Activated naive CD8-positive, alpha-beta T cell treated with anti-CD3 and anti-CD28 coated beads, Interleukin-2, amount 10 ng/mL, durations not matched to agents 7 days and 5 days (primary cell): ENCODE measurements at places on chromosomes 4 and X. TPM values are rescaled to one million over a fixed set of nuclear protein-coding genes. Genes with fewer than 3 reads are reported as not detected.

Gene MAGEA1
- not detected for total RNA-seq

Gene CCDC110
- total RNA-seq, result 0.19 TPM

Gene CCDC160
- total RNA-seq, result not detected

DNA sequence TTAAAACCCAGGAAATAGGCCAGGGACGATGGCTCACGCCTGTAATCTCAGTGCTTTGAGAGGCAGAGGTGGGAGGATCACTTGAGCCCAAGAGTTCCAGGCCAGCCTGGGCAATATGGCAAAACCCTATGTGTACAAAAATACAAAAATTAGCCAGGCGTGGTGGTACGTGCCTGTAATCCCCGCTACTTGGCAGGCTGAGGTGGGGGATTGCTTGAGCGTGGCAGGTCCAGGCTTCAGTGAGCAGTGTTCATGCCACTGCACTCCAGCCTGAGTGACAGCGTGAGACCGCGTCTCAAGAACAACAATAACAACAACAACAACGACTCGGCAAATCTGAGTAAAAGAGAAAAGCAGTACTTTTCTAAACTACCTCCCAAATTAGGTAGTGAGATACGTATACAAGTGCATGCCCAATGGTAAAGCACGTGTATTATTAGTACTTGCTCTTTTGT lies 13.0 kb upstream of the NDUFC1 start:
- peaks cover 35% of the 10 kb centered on the region for H3K36me3 ChIP-seq
- peaks cover 50% of the 10 kb centered on the region for H3K4me1 ChIP-seq
- no peaks in the 10 kb centered on the region for H3K27me3 ChIP-seq
- DNase-seq, result no peak
- H3K4me3 ChIP-seq, result no peak overlapping the region
- H3K27ac ChIP-seq, result peak overlapping the region; percentile 1

DNA sequence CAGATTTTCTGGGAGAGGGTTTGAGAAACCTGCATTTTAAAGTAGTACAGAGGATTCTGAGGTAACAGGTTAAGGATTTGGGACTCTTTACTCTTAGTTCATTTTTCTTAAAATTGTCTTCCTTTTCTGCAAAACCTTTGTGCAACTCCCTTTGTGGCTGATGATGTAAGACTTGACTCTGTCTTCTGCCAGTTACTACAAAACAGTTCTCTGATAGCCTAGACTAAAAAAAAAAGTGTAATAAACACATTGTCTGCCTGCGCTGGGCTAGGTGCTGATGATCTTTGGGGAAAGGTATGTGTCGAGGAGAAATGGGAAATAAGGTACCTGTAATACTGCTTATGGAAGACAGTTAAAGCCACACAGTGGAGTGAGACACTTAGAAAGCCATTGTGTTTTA lies 28.7 kb downstream of the IL13RA1 start:
- H3K27ac ChIP-seq, result no peak overlapping the region
- H3K4me3 ChIP-seq, result no peak overlapping the region
- peaks cover 6% of the 10 kb centered on the region for H3K4me1 ChIP-seq
- DNase-seq, result no peak
- no peaks in the 10 kb centered on the region for H3K36me3 ChIP-seq

- H3K27me3 ChIP-seq, result peaks cover 9% of the 10 kb centered on the region
- no peak overlapping the region for H3K4me3 ChIP-seq
- peaks cover 7% of the 10 kb centered on the region for H3K4me1 ChIP-seq
- no peak overlapping the region for H3K27ac ChIP-seq
- no peak for DNase-seq
These were observed 52.8 kb downstream of the MED28 start for GRCh38 chr4:17667253-17667652.

DNA sequence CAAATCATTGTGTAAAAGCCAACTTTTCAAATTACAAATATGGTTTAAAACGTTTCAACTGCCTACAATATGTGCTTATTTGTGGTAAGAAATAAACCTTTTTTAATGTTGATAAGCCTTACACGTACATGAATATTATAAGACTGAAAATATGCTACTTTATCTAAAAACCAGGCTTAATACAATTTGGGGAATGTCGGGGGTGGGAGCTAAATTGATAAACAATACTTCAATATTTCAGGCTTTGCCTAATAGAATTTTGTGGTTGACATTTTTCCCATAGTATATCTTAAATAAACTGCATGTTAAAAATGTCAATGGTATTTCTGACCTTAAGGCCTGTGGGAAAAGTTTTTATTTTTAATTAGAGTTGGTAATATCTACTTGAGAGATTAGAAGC lies 69.8 kb upstream of the SLIT2 start:
- no peaks in the 10 kb centered on the region for H3K36me3 ChIP-seq
- H3K4me3 ChIP-seq, result no peak overlapping the region
- H3K27me3 ChIP-seq, result no peaks in the 10 kb centered on the region
- no peaks in the 10 kb centered on the region for H3K4me1 ChIP-seq
- DNase-seq, result no peak

DNA sequence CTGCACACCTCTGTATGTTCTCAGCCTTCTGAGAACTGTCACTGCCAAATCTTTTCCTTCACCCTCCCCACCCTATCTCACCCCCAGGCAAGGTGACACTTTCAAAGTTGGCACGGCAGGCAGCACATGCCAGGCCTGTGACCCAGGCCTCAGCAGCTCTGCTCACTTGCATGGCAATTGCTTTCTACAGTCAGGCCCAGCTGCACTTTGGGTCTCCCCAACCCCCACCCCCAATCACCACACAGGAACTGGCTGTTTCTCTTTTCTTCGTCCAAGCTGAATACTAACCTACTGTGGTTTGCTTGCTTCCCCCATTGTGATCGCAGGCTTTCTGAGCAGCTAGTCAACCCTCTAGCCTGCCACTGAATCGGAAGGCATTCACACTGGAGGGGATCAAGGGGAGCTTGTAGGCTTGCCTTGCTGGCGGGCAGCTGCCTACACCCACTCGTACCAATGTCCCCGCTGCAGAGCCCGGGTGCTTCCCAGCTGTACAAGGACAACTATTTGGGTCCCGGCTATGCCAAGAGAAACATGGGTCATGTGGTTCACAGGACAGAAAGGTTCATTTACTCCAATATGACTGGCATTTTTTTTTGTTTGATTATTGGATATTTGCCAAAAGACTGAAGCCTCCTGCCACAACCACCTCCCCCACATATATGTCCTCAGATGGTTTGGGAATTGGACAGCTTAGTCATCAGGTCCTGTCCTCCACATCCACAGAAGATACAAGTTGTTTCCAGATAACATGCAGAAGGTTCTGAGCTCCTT lies 28.1 kb downstream of the SLC25A43 start:
- no peaks in the 10 kb centered on the region for H3K27me3 ChIP-seq
- no peaks in the 10 kb centered on the region for H3K36me3 ChIP-seq
- DNase-seq, result peak; percentile 39

DNA sequence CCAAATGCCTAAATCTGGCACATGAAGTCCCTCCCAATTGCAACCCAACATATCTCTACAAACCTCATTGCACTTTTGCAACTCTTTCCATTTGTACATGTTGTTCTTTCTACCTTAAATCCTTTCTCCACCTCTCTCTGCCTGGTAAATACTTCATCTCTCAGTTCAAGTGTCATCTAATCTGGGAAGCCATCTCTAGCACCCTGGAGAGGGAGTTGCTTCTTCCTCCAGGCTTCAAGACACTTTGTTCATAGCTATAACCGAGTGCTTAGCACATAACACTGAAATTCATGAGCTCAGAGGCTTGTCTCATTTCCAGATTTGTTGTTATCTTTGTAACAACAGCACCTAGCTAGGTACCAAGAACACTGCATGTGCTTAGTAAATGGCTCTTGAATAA lies 114.8 kb upstream of the NAP1L5 start:
- peaks cover 1% of the 10 kb centered on the region for H3K4me1 ChIP-seq
- H3K36me3 ChIP-seq, result peaks cover under 1% of the 10 kb centered on the region
- H3K27ac ChIP-seq, result no peak overlapping the region
- H3K27me3 ChIP-seq, result peaks cover 18% of the 10 kb centered on the region

DNA sequence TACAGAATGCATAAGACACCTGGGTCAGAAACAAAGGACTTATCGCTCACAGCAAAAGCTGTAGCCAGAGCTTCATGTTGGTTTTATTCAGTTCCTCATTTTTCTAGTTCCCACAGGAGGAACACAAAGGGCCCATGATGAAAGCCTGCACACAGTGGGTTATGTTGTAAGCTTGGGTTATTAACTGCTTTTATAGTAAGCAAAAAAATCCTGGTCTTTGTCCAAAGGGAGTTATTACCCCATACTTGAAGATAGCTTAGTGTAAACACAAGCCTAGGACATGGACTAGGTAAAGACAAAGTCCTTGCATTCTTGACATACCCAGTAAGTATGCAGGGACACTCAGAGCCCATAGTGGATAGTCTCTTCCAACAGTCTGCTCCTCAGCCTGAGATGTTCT lies 11.7 kb downstream of the BBS12 start:
- no peak for DNase-seq
- peaks cover 13% of the 10 kb centered on the region for H3K4me1 ChIP-seq
- H3K4me3 ChIP-seq, result no peak overlapping the region
- no peaks in the 10 kb centered on the region for H3K27me3 ChIP-seq
- H3K36me3 ChIP-seq, result peaks cover 12% of the 10 kb centered on the region

GRCh38 chr4:13327991-13328390 lies 156.1 kb downstream of the RAB28 start:
- H3K4me1 ChIP-seq, result peaks cover 3% of the 10 kb centered on the region
- H3K27ac ChIP-seq, result no peak overlapping the region
- H3K27me3 ChIP-seq, result no peaks in the 10 kb centered on the region
- no peaks in the 10 kb centered on the region for H3K36me3 ChIP-seq
- no peak overlapping the region for H3K4me3 ChIP-seq
- DNase-seq, result no peak

DNA sequence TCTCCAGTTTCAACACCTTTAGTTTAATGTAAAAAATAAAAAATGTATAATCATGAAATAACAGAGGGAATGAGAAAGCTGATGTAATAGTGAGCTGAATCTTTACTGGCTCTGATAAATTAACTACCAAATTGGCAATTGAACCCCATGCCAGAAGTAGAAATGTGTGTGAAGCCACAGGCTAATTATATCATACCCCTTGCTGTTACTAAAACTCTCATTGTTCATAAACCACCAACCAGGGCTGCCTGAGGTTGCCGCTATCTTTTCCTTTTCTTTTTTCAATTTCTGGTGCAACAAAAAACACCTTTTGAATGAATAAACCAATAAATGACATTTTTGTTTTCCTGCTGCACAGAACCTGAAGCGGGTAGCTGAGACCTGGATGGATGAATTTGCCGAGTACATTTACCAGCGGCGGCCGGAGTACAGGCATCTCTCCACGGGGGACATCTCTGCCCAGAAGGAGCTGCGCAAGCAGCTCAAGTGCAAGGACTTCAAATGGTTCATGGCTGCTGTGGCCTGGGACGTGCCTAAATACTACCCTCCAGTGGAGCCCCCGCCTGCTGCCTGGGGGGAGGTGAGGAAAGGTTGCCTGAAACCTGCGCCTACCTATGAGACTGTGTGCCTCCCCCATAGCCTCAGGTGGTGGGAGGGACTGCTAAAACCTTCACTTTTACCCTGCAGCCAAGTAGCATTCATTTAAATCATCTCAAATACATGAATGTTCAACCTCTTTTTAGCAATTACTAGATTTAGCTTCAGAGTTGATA lies 216.7 kb upstream of the GALNT7 start:
- DNase-seq, result no peak
- H3K4me3 ChIP-seq, result no peak overlapping the region
- peaks cover 1% of the 10 kb centered on the region for H3K27me3 ChIP-seq
- no peak overlapping the region for H3K27ac ChIP-seq
- no peaks in the 10 kb centered on the region for H3K4me1 ChIP-seq
- no peaks in the 10 kb centered on the region for H3K36me3 ChIP-seq

DNA sequence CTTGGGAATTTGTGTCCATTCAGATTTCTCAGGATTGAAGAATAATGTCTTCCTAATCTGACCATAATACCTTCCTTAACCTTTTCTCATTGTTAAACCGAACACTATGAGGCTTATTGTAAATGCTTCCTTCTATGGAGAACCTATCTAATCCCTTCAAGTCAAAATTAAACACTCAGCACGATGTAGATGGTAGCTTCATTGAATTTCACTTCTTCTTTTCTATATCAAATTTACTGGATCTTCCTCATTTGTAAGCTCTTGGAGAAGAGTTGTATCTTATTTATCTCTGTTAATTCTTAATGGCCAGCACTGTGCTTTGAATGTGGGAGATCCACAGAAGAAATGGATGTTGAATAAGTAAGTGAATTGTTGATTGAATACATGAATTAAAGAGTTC lies 109.0 kb upstream of the RAPGEF2 start:
- DNase-seq, result no peak
- H3K4me3 ChIP-seq, result no peak overlapping the region
- H3K27me3 ChIP-seq, result peaks cover 19% of the 10 kb centered on the region
- no peaks in the 10 kb centered on the region for H3K36me3 ChIP-seq

DNA sequence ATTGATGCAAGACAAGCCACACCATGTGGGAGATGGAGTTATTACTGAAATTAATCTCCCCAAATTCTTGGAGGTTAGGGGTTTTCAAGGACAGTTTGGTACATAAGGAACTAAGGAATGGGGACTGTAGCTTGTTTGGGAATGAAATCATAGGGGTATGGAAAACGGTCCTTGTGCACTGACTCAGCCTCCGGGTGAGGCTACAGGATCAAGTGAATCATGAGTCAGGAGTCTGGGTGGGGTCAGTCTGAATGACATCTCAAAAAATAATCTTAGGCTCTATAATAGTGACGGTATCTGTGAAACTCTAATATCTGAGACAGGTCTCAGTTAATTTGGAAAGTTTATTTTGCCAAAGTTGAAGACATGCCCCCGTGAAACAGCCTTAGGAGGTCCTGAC lies 128.5 kb upstream of the CYSLTR1 start:
- no peak for DNase-seq
- H3K27me3 ChIP-seq, result no peaks in the 10 kb centered on the region
- H3K27ac ChIP-seq, result no peak overlapping the region
- no peaks in the 10 kb centered on the region for H3K4me1 ChIP-seq
- H3K4me3 ChIP-seq, result no peak overlapping the region

- DNase-seq, result no peak
- H3K27ac ChIP-seq, result peak overlapping the region; percentile 97
- H3K36me3 ChIP-seq, result peaks cover 15% of the 10 kb centered on the region
- H3K4me1 ChIP-seq, result peaks cover 23% of the 10 kb centered on the region
- peak overlapping the region; percentile 96 for H3K4me3 ChIP-seq
These were observed 2.9 kb downstream of the OTUD4 start for GRCh38 chr4:145177511-145177905.

DNA sequence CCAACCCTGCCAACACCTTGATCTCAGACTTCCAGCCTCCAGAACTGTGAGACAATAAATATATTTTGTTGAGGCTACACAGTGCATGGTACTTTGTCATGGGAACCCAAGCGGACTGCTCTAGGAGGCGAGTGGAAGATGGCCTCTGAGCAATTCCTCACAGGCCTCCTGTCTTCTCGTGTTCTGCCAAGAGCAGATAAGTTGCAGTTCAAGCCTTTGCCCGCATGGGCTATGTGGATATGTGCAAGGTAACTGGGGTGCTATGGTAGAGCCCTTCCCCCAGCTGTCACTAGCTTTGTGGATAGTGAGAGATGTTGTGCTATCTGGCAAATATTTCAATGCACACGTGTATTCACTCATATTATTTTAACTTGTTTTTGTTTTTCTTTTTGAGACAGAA lies 156.0 kb upstream of the BCOR start:
- no peaks in the 10 kb centered on the region for H3K4me1 ChIP-seq
- H3K27me3 ChIP-seq, result no peaks in the 10 kb centered on the region
- H3K4me3 ChIP-seq, result no peak overlapping the region
- H3K27ac ChIP-seq, result no peak overlapping the region

GRCh38 chr4:55030589-55030988 lies 94.8 kb downstream of the KDR start:
- no peak for DNase-seq
- no peaks in the 10 kb centered on the region for H3K4me1 ChIP-seq
- no peaks in the 10 kb centered on the region for H3K36me3 ChIP-seq
